ENCODE measurements at places on chromosomes 16 and 17.

DNA sequence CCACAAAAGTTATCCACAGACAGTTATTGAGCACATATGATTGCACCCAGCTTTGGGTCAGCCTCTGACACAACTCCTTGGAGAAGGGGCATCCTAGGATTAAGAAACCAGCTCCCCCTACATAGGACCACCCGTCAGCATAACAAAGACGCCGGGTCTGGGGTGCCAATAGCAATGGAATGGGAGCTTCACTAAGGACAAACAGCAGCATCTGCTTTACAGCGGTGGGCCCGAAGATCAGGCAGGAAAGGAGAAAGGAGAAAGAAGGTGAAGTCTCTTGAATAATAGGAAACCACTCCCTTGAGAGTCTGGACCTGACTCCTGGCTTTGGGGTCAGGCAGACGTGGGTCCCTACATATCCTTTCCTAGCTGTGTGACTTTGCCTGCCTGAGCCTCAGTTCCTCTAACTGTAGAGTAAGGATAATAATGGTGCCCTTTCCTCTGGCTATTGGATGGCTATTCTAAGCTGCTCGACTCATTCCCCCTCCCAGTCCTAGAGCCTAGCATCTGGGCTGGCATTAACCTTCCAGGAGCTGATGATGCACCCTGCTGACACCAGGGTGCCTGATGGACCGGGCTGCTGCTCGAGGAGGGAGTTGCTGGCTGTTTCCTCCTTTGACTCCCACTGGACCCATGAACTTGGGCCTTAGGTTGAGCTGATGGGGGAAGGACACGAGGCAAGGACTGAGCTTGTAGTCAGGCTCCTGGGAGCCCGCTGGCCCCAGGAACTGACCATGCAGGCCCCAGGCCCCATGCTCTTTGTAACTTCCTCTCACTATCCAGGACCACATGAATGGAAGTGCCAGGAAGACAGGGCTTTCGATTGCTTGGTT, 94.2 kb downstream of the C16orf78 start:
- DNase-seq, result no peak

DNA sequence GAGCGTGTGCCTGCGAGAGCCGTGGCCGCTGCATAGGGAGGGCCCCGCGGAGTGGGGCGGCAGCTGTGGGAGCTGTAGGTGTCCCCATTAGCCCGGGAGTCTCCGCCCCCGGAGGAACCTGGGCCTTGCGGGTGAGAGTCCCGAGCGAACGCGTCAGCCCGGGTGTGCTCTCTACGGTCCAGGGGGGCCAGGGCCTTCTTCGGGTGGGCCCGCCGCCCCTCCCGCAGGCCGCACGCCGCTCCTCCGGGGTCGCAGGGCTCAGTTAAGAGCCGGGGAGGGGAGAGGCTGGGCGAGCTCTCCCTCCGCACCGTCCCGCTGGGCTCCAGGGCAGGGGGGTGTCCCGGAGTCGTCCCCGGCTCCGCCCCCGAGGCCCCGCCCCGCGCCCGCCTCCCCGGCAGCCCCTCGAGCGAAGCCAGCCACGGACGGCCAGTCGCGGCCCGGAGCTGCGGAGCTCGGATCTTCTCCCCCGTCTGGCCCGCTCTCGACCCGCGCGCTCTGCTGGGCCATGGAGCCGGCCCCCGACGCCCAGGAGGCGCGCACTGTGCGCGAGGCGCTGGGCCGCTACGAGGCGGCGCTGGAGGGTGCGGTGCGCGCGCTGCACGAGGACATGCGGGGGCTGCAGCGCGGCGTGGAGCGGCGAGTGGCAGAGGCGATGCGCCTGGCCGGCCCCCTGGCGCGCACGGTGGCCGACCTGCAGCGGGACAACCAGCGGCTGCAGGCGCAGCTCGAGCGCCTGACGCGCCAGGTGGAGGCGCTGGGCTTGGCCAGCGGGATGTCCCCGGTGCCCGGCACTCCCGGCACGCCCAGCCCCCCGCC, at the start of gene SMTNL2:
SMTNL2 (plus strand) TSS at position 429 of the 816 bp plus-strand sequence; CDS start at position 506, 77 bp downstream.
- no peak for DNase-seq

DNA sequence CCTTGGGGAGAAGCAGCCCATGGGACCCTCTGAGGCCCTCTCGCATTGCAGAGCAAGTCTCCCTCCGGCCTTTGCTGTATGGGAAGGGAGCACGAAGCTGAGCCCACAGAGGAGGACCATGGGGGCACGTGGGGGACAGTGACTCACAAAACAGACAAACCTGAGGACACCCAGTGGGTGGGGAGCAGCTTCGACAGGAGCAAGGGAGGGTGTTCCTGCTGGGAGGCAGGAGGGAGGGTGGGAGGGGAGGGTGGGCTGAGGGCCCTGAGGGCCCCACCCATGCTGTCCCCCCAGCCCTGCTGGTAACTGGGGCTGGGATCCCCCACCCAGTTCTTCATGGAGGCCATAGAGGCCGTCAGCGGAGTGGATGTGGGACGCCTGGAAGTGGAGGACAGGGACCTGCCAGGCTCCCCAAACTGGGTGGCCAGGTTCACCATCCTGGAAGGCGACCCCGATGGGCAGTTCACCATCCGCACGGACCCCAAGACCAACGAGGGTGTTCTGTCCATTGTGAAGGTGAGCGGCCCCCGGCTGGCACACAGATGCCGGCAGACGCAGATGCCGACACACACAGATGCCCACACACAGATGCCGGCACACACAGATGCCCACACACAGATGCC, 12.5 kb downstream of the SLC22A31 start:
- DNase-seq, result no peak

GRCh38 chr16:4847774-4848587, 700 bp downstream of the UBN1 start:
- peak; percentile 60 for DNase-seq

DNA sequence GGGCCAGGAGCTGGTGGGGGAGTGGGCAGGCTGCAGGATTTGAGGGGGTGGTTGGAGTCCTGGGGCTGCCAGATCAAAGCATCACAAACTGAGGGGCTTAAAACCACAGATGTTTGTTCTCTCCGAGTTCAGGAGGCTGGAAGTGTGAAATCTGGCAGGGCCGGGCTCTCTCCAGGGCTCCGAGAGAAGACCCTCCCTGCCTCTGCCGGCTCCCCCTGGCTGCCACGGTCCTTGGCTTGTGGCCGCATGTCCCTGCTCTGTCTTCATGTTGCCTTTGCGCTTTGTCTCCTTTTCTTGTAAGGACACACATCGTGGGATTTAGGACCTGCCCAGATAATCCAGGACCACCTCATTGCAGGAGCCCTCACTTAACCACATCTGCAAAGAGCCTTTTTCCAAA, 139.8 kb upstream of the GSE1 start:
- no peak for DNase-seq

- no peak for DNase-seq
Observed at GRCh38 chr17:54381482-54381881, 519.2 kb upstream of the TOM1L1 start.

- peak; percentile 82 for DNase-seq
Observed at GRCh38 chr16:1057252-1057932, 15.2 kb upstream of the SSTR5 start.

DNA sequence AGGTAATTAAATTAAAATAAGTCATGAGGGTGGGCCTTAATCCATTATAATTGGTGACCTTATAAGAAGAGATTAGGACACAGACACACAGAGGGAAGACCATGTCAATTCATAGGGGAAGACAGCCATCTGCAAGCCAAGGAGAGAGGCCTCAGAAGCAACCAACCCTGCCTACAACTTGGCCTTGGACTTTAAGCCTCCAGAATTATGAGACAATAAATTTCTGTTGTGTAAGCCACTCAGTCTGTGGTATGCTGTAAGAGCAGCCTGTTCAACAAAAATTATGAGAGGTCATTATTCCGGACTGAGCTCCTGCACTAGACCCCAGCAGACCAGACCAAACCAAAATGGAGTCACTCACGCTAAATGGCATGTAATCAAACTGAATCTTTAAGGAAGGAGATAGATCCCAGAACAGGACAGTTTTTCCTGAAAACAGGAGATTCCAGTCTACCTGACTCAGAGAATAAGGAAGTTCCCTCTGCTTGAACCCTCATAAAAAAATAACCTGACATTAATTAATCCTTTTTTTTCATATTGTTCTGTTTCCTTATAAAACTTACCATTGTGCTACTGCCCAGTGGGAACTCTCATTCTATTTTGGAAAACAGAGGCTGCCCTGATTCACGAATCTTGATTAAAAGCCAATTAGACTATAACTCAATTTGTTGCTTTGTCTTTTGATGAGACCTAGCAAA, 74.3 kb downstream of the DNAH3 start:
- DNase-seq, result no peak

DNA sequence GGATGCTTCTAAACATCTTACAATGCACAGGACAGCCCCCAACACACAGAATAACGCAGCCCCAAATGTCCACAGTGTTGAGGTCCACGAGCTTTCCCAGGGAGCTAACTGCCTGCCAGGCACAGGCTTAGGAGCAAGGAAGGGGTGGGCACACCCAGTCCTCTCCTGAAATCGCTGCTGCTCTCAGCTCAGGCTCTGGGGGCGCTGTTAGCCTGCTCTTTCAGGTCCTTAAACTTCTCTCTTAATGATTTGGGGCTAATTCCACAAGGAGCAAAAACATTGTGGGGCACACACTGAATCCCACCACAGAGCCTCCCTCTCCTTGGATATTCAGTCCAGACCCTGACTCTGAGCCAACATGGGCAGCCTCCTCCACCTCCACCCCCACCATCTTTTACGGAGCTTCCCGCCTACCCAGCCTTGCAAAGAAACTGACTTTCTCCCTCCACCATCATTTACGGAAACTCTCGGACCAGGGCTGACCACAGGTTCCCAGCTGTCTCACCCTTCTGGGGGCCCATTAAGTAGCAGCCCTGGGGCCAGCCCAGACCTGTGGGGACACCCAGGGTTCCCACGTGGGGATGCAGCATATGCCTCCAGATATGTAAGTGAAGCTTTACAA, 1.1 kb downstream of the CD300H start:
- peak; percentile 66 for DNase-seq
